ENCODE measurements at places on chromosomes 4 and X.

DNA sequence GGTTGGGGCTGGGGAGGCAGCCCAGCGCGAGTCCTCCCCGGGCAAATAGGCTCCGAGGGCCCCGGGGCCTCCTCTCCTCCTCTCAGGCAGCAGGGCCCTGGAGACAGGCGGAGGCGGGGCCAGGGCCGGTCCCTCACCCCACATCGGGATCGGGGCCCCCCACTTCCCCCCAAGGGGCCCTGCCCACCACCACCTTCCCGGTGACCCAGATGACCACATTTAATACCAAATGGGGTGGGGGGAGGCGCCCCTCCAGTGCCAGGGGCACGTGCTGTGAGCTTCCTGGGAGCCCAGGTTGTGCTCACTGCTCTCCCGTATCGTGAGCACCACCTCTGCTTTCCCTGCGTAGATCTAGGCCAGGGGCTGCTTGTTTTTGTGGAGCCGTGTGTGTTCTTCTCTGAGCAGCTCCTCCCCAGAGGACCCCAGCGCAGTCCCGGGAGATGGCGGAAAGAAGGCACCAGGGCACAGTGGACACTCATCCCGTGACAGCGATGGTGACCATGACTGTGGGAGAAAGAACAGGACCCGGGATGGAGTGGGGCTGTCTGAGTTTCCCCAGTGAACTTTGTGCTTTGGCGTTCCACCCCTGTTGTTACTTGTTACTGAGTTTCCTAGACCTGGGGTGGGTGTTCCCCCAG is 2.1 kb downstream of the PNMA6A start:
- DNase-seq, result no peak

DNA sequence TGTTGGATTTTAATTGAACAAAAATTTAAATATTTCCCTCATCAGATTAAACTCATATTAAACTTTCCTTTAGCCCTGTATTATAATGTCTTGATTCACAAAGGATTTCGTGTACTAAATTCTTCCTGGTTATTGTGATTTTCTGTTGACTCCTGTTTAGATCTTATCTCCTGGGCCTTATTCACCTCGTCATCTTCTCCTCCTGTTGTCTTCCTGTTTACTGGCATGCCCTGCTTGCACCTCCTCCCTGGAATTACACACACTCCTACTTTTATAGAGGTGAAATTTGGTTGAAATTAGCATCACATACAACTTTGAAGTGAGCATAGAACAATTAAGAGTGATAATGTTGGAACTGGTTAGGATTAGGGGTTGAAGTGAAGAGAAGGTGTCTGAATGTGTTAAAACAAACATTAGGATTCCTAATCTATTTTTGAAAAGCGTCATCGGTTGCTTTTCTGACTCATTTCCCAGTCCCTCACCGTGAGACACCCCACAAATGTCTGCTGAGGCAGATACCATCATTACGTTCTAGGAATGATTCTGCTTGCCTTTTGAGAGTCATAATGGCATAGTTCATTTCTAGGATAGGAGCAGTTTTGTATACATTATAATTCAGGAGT is 32.5 kb downstream of the TLL1 start:
- no peak for DNase-seq

DNA sequence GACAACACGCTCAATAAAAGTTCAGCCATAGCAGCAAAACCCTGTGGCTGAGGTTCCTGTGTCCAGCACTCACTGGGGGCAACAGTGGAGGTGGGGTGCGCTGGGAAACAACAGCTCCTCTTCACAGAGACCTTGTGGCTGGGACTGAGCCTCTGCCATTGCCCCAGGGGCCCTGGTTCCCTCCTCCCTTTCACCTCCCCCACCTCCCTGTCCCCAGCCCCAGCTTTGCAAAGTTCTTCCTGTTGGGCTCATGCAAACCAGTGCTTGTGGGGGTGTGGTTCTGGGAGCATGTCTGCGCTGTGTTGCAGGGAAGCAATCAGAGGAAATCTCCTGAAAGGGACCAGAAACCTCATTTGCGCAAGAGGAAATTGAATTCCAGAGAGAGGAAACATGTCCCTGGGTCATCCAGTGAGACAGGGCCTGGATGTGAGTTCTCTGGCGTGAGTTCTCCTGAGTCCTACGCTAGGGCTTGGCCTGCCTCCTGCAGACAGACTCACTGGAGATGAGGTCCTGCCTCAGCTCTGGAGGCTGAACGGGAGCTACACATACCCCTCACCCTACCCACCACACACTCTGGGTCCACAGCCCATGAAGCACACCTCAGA is 7.4 kb downstream of the FATE1 start:
- DNase-seq, result no peak

- no peak for DNase-seq
Observed at GRCh38 chr4:182683661-182684060, 233.5 kb downstream of the DCTD start.

DNA sequence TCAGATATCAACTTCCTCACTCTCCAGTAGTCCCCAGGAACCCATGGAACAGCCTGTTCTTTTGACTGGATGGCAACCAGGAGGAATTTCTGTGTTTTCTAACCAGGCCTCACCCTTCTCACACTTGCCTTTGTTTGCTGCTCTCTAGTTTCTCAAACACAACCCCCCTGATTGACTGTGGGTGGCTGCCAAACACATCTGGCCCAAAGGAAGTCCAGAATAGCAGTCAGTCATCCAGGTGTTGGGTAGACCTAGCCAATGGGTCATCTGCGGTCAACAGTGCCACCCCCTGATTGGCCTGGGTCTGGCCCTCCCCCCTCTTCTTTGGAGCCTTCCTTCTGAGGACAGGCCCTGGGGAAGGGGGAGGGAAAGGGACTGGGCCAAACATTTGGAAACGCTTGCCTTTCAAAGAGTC is 53.7 kb downstream of the MSX1 start:
- DNase-seq, result no peak

GRCh38 chr4:173170182-173170778 is 1.7 kb downstream of the GALNT7 start:
- DNase-seq, result no peak

- DNase-seq, result no peak
Observed at GRCh38 chr4:15692602-15693001, 10.3 kb upstream of the BST1 start.

DNA sequence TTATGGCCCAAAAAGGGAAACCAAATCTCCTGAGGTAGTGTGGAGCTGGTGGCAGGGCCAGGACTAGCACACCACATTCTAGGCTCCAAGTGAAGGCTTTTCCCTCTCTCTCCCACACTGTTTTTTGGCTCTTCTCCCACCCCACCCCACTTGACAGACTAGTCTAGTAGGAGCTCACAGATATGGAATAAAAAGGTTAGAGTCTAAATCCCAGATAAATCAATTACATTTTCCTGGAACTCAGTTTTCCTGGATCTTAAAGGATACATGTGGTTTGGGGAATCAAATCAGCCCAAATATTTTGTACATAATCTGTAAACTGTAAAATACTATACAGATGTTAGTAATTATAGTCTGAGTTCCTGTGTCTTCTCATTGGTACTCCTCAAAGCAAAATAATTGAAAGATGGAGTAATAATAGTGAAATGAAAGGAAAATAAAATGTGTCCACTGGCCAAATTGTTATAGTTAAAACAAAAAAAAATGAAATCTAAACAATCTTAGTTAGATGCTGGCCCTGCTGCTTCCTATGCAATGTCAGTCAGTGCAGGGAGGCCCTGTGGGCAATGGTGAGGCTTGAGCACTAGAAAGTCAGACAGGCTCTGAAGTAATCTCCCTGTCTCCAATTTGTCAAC is 370.4 kb upstream of the CPEB2 start:
- DNase-seq, result no peak

- DNase-seq, result no peak
Observed at GRCh38 chrX:150207733-150208132, 155.4 kb upstream of the MAMLD1 start.

DNA sequence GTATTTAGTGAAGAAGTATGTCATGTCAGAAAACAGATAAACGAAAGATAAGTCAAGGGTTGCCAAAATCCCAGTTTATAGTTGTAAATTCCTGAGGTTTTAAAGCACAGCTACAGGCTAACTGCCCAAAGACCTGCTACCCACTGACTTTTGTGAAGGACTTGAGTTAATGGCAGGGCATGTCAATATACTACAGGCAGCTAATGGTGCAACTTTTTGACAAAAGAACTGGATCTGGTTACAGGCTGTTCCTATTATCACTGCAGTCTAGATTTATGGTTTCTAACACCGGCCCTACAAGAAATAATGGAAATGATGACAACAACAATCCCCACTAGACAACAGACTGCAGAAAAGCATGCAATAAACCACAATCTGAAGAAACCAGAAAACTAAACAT is 6.4 kb downstream of the SCML2 start:
- no peak for DNase-seq

DNA sequence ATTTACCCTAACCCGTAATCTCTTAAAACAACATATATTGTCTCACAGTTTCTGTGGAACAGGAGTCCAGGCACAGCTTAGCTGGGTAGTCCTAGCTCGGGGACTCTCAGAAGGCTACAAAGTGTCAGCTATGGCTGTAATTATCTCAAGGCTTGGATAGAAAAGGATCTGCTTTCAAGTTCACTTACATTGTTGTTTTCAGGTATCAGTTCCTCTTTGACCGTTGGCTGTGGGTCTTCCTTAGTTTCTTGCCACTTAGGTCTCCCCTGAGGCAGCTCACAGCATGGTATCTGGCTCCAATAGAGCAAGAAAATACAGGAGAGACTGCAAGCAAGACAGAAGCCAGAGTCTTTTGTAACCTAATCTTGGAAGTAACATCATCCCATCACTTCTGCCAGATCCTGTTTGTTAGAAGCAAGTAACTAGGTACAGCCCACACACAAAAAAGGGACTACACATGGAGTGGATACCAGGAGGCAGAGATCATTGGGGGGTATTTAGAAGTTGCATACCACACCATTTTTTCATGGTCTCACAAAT is 137.0 kb downstream of the MAGEB5 start:
- no peak for DNase-seq

- no peak for DNase-seq
Observed at GRCh38 chr4:185559915-185560281, 24.6 kb upstream of the PDLIM3 start.

DNA sequence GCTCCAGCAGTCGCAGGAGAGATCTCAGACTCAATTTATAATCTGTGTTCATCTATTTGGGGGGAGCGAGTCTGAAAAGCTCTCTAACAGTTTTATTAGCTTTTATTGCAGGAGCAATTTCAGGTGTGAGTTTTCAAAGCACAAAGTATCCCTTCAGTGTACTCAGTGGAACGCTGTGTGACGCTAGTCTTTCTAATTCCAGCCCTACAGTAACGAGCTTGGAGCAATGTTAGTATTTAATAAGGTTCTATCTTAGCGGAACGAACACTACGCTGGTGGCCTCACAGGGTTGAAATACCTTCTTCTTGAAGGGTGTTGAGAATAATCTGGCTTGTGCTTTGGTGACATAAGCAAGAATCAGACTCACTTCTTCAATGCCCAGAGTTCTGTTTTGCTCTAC is 8.4 kb downstream of the HS3ST1 start:
- DNase-seq, result no peak

GRCh38 chrX:154020536-154021115 is 924 bp upstream of the IRAK1 start:
- DNase-seq, result no peak

DNA sequence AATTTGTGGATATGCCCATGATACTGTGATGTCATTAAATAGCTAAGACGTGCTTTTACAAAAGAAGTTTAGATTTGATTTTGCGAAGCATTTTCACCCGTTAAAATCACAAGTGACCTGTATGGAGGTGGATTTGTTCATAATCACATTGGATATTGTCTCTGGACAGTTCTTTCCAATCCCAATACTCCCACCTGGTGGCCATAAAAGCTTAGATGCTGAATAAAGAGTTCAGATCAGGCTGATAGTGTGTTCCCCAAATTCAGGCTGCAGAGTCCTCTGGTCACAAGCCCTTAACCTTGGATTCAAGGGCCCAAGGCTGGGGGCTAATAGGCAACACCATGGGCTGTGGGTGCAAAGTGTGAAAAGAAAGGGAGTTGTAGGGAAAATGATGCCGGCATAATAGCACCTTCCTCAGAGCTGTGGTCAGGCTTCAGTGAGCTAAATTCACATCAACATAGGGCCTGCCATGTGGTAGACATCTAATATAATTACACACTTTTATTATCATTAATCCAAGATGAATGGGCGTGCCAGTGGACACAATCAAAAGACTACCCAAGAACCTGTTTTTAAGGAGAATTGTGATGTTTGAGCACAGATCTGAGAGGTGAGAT is 28.1 kb downstream of the SMIM43 start:
- DNase-seq, result no peak

- no peak for DNase-seq
Observed at GRCh38 chr4:176782794-176783193, 9.9 kb downstream of the VEGFC start.

- no peak for DNase-seq
Observed at GRCh38 chrX:125439194-125439849, 119.7 kb downstream of the TEX13C start.

GRCh38 chr4:107192601-107193000 is 156.5 kb upstream of the DKK2 start:
- DNase-seq, result no peak

- DNase-seq, result no peak
Observed at GRCh38 chr4:126860308-126860707, 772.4 kb upstream of the INTU start.

GRCh38 chrX:100208076-100208475 is 202.0 kb downstream of the PCDH19 start:
- DNase-seq, result no peak

- no peak for DNase-seq
Observed at GRCh38 chr4:176309772-176310171, 10.0 kb upstream of the SPCS3 start.

DNA sequence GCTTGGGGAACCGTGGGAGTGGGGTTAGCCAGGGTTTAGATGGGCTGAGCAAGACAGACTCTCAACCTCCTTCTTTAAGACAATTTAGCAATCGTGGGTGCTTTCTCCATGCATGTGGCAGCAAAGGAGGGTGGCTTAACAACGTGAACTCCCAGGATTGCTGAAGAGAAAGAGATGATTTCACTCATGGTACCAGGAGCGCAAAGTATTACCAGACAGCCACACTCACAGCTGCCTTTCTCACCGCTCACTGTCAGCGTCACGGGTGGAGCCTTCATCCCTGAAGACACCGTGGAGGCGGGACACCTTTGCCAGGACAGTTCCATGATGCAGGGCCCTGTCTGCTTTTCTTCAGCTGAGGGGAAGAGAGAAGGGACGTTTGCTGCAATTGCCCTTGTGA is 212.5 kb upstream of the PSAPL1 start:
- no peak for DNase-seq

DNA sequence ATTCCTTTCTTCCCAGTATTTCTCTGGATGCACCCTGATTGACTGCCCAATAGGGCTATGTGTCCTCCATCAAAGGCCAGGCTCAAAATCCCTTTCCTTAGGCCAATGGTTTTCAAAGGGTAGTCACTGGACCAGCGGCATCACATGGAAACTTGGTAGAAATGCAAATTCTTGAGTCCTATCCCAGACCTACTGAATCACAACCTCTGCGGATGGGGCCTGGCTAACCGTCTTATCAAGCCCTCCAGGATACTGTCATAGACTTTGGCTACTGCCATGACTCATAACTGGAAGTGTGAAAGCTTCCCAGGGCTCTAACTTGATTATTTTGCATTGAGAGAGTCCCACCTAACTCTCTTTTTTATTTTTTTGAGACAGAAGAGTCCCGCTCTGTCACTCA is 71.9 kb upstream of the TFDP3 start:
- no peak for DNase-seq
